Karpas-422 (cell line): ENCODE measurements at places on chromosomes 7 and 10. TPM values are rescaled to one million over a fixed set of nuclear protein-coding genes. Genes with fewer than 3 reads are reported as not detected.

DNA sequence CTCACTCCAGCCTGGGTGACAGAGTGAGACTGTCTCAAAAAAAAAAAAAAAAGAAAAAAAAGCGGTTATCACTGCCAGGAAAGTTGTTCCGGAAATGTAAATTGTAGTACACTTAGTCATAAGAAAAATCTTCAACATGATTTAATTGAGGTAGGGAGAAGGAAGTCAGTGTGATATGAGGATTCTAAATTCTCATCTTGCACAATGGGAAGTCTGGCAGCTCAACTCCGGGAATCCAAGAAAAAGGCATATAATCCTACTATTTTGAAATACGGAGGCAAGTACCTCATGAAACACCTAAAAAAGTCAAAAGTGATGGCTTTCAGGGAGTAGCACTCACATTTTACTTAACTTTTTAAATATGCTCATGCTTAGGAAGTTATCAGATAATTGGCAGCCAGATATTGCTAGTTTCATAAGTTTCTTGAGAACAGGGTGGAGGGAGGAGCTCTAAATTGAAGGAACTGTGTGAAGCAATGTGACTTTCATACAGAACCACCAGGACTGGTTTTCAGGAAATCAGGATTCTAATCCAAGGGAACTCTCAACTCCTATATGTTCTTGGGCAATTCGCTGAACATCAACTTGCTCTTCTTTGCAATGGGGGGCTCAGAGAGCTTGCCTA is 2.7 kb upstream of the C7orf25 start:
- no peak for DNase-seq

DNA sequence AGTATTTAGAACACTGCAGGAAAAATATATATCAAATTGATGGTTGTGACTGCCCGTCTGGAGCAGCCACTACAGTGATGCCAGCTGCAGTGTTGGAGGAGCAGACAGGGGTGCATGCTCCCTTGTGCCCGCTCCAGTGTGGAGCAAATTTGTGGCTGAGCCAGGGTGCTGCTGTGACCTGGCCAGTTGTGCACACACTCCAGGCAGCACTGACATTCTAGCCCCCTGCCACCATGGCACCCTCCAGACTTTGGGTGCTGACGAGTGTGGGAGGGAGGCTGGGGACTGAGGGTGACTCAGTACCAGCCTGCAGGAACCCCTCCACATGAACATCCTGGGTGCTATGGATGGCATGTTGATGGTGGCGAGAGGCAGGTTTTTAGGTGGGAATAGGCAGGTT is 160.0 kb upstream of the PCDH15 start:
- DNase-seq = no peak

- peak; percentile 95 for DNase-seq
Observed at GRCh38 chr7:20219446-20220292, 2.5 kb upstream of the MACC1 start.

- no peak for DNase-seq
Observed at GRCh38 chr7:154171422-154171821, 119.2 kb downstream of the DPP6 start.

- DNase-seq = no peak
Observed at GRCh38 chr7:113200281-113200680, 81.9 kb upstream of the SMIM30 start.

DNA sequence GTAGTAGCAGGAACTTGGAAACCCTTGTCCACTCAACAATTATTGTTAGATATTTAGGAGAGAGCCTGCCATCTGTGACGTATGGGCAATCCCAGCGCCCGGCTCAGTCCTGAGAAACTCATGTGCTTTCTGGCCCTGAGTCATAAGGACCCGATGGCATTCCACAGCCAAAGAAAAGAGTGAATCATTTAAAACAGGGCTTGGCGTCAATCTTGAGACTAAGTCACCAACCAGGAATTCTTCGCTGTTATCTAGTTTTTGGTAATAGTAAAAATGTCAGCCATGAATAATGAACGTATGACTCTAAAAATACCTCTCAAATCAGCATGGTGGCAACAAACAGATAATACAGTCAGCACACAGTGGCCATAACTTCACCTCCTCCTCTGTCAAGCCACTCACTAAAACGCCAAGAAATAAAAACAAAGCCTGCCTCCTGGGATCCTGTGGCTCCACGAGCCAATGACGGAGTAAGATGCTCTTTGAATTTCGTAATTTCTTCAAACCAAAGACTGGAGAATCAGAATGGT is 140.8 kb downstream of the ADAM12 start:
- DNase-seq = no peak

DNA sequence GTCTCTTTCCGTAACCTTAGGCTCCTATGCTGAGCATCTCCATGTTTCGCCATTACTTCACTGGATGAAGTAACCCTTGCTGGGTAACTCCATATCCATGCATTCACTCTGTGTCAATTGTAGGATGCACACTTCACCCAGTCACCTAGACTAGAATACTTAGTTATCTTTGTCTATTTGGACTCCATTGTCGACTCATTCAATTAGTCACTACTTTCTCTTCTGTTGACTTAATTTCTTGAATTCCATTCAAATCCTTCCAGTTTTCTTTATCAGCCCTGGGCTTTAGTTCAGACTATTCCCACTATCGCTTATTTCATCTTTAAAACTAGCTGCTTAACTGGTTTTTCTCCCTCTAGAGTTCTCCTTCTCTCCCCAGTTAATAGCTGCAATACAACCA is 111.3 kb upstream of the TNS3 start:
- no peak for DNase-seq

The ADRA2A gene
- total RNA-seq = 0.04 TPM in 1 of 2 replicates, not detected in the other

The VAX1 gene
- total RNA-seq = not detected in 2 replicates

The NACAD gene
- 0.04 TPM in 1 of 2 replicates, not detected in the other for total RNA-seq

The SH2D4B gene
- total RNA-seq = 0.07 TPM in 1 of 2 replicates, not detected in the other
